ENCODE measurements at places on chromosomes 6 and 20. TPM values are rescaled to one million over a fixed set of nuclear protein-coding genes. Genes with fewer than 3 reads are reported as not detected.

DNA sequence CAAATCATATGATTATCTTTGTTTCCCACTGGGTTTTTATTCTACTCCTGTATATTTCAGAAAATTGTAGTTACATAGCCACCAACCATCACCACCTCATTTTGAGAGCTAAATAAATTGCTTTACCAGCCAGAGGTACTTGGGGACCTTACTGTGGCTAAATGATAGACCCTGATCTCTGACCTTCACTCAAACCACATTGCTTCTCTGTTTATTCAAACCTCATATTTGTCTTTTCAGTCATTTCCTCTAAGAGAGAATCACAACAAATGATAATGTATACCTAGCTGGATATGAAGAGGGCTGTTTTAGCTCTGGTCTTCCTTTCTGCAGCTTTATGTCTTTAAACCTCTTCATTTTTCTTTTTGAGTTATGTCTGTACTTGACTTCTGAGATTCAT, 142.8 kb downstream of the ADGB start:
- H3K27me3 ChIP-seq, result no peaks in the 10 kb centered on the region
- H3K27ac ChIP-seq, result no peak overlapping the region
- no peaks in the 10 kb centered on the region for H3K4me1 ChIP-seq
- DNase-seq, result no peak

- no peak for DNase-seq
- H3K27me3 ChIP-seq, result no peaks in the 10 kb centered on the region
- H3K36me3 ChIP-seq, result no peaks in the 10 kb centered on the region
Measured at GRCh38 chr6:135261872-135262725, 81.0 kb downstream of the MYB start.

- no peak overlapping the region for H3K4me3 ChIP-seq
- H3K36me3 ChIP-seq, result no peaks in the 10 kb centered on the region
- no peak for DNase-seq
- H3K27ac ChIP-seq, result no peak overlapping the region
- H3K27me3 ChIP-seq, result peaks cover 26% of the 10 kb centered on the region
Measured at GRCh38 chr6:31383149-31383548, 20.2 kb upstream of the MICA start.

Gene SLC52A3
- not detected for total RNA-seq

Gene VSTM2L
- 0.23 TPM for total RNA-seq

Gene UTRN
- 54.6 TPM for total RNA-seq

Gene SRSF12
- total RNA-seq, result 0.09 TPM

DNA sequence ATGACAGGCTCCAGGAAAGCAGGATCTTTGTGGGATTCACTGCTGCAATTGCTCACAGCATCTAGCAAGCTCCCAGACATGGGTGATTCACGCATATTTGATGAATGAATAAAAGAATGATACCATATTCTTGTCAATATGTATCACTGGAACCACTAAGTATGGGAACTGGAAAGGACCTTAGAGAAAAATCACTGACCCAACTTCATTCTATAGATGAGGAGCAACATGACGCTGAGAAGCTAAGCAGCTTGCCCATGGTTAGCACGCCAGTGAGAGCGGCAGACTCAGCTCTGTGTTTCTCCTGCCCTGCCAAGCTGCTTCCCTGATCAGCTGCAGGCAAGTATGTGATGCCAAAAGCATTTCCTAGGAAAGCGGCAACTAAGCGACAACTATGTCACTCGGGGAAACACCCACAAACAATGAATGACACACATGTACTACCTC, 66.8 kb downstream of the PPP1R3G start:
- H3K27me3 ChIP-seq, result no peaks in the 10 kb centered on the region
- H3K4me3 ChIP-seq, result no peak overlapping the region
- no peaks in the 10 kb centered on the region for H3K36me3 ChIP-seq
- H3K27ac ChIP-seq, result no peak overlapping the region

DNA sequence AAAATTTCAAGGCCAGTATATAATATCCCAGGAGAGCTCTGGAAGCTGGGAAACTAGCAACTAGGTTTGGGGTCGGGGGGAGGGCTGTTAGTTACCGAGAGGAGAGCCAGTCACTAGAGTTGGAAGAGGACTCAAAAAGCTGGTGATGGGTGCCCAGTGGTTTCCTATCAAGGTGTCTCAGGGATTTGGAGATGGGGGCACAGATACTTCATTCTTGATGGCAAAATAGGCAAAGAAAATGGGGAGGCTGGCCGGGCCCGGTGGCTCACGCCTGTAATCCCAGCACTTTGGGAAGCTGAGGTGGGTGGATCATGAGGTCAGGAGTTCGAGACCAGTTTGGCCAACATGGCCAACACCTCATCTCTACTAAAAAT, 805 bp downstream of the PHF1 start:
- H3K27ac ChIP-seq, result peak overlapping the region; percentile 35
- H3K4me3 ChIP-seq, result peak overlapping the region; percentile 73
- DNase-seq, result no peak
- peaks cover 75% of the 10 kb centered on the region for H3K36me3 ChIP-seq
- H3K27me3 ChIP-seq, result no peaks in the 10 kb centered on the region

Gene FUCA2
- 20.9 TPM for total RNA-seq

Gene SLC29A1
- 134 TPM for total RNA-seq

Gene LY6G6D
- not detected for total RNA-seq

Gene TCF21
- not detected for total RNA-seq

- no peaks in the 10 kb centered on the region for H3K27me3 ChIP-seq
- H3K27ac ChIP-seq, result peak overlapping the region; percentile 95
- no peak for DNase-seq
Measured at GRCh38 chr6:26457264-26457805, 420 bp upstream of the BTN2A1 start.

GRCh38 chr6:33595001-33595846, 15.1 kb upstream of the BAK1 start:
- no peak overlapping the region for H3K4me3 ChIP-seq
- peaks cover 2% of the 10 kb centered on the region for H3K27me3 ChIP-seq
- H3K27ac ChIP-seq, result no peak overlapping the region
- H3K4me1 ChIP-seq, result peaks cover 22% of the 10 kb centered on the region

GRCh38 chr6:152922706-152923105, 60.1 kb downstream of the FBXO5 start:
- H3K4me1 ChIP-seq, result no peaks in the 10 kb centered on the region
- DNase-seq, result no peak
- H3K27me3 ChIP-seq, result peaks cover 2% of the 10 kb centered on the region
- H3K27ac ChIP-seq, result no peak overlapping the region
- H3K4me3 ChIP-seq, result no peak overlapping the region
- no peaks in the 10 kb centered on the region for H3K36me3 ChIP-seq

DNA sequence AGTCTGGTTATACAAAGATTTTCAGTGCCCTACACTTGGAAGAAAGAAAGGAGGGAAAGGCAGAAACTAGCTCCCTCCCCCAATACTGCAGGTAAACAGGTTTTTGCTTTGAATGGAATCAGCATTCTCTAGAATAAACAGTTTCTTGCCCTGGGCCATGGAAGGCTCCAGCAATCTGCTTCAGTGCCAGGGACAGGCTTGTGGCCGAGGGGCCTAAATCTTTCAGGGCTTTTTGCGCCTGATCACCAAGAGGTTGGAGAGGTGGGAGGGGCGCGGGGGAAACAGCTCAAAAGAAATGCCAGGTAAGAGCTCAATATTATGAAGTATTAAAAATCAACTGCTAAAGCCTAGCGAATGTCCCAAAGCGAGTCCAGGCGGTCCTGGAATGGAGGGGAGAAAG, 23.8 kb downstream of the TFAP2B start:
- H3K4me1 ChIP-seq, result no peaks in the 10 kb centered on the region
- no peak for DNase-seq
- H3K36me3 ChIP-seq, result no peaks in the 10 kb centered on the region
- H3K4me3 ChIP-seq, result no peak overlapping the region
- no peak overlapping the region for H3K27ac ChIP-seq

DNA sequence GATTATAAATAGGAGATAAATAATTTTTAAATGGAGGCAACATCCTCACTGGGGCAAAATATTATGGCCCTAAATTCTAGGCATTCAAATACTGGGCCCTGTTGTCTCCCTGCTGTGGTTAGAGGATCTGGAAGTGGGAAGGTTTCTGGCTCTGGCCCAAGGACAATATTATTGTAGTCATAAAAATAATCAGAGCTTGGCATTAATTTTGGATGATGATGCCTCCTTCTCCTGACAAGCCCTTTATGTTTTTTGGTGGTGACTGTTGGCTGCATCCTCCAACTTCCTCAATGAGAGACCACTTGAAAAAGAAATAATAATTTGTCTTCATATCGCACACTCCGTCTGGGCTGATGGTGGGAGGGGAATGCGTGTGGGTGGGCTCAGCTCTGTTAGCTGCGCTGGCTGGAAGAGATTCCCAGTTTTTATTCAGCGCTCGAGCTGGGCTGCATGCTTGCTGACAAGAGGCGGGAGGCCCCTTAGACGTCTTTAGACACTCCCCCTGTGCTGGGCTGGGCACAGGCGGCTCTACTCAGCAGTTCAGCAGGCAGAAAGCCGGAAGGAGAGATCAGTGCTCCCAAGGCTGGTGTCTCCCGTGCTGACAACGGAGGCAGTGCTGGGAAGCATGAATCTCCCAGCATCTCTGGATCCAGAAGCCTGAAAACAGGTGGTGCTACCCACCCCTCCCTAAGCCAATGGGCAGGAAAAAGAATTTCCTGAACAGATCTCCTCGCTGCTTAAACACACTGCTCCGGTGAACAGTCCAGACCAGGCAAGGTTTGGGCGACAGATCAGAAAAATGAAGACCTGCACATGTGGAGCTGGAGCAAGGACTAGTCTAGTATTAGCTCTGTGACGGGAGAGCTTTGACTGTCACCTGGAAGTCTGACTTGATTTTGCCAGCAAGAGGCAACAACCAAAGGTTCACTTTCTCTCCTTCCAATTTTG, 97.7 kb downstream of the SYCP2 start:
- no peaks in the 10 kb centered on the region for H3K36me3 ChIP-seq
- no peaks in the 10 kb centered on the region for H3K4me1 ChIP-seq
- peaks cover 13% of the 10 kb centered on the region for H3K27me3 ChIP-seq
- DNase-seq, result no peak
- no peak overlapping the region for H3K4me3 ChIP-seq
- H3K27ac ChIP-seq, result no peak overlapping the region

DNA sequence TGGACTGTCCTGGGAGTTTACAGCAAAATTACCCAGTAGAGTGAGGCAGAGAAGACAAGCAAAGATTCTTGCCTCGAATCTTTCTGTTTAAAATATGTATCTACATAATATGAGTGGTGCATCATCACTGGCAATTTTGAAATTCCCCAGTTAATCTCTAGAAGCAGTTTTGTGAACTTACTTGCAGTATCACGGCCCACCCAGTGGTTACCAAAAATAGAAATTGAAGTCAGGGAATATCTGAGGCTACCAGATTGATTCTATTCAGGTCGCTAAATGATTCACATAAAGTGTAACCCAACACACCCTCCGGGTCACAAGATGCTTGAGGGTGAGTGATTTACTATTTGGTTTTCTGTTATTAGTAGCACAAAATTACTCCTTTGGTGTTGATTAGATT, 111.9 kb downstream of the PPP1R14C start:
- H3K4me1 ChIP-seq, result peaks cover 48% of the 10 kb centered on the region
- H3K27me3 ChIP-seq, result peaks cover 2% of the 10 kb centered on the region
- DNase-seq, result no peak
- H3K27ac ChIP-seq, result peak overlapping the region; percentile 74
- peaks cover 7% of the 10 kb centered on the region for H3K36me3 ChIP-seq
- H3K4me3 ChIP-seq, result no peak overlapping the region

DNA sequence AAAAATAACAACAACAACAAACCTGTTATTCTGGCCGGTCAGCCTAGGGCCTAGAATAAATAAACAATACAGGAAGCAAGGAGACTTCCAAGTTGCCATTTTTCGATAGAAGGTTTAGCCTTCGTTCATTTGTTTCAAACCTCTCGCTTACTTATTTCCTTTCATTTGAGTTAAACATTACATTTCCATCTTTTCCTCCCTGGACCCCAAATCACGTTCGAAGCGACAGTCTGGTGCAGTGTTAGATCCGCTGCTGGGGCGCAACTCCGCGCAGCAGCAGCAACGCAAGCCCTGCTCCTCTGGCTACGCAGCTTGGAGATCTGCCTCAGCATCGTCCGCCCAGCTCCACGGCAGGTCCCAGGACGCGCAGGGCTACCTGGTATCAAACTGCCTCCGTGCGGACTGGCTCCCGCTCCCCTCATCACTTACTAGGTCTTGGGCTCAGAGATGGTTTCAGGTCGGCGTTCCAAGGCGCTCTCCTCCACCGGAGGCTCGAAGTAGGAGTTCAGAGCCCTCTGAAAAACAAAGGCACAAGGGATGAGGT, 530 bp downstream of the TDP2 start:
- no peak for DNase-seq
- peaks cover 63% of the 10 kb centered on the region for H3K36me3 ChIP-seq
- H3K4me1 ChIP-seq, result peaks cover 36% of the 10 kb centered on the region
- peak overlapping the region; percentile 100 for H3K27ac ChIP-seq
